Stimulated activated CD8-positive, alpha-beta memory T cell treated with anti-CD3 and anti-CD28 coated beads, Interleukin-7, amount 100 ng/mL, for 1 hour (primary cell): ENCODE measurements at places on chromosomes 11 and 22.

DNA sequence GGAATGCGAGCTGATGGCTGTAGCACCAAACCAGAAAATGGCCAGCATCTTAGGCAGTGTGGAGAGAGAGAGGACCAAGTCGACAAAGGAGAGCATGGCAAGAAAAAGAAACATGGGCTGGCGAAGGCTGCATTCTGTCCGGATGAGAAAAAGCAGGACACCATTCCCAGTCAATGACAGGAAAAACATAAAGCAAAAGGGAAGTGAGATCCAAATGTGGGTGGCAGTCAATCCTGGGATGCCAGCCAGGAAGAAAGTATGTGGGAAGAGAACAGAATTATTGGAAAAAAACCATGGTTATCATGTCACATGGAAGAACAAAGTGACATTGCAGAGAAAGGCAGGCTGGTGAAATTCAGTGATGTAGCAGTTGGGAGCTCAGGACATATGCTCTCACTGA is 36.9 kb upstream of the OR56A1 start:
- no peak for DNase-seq

DNA sequence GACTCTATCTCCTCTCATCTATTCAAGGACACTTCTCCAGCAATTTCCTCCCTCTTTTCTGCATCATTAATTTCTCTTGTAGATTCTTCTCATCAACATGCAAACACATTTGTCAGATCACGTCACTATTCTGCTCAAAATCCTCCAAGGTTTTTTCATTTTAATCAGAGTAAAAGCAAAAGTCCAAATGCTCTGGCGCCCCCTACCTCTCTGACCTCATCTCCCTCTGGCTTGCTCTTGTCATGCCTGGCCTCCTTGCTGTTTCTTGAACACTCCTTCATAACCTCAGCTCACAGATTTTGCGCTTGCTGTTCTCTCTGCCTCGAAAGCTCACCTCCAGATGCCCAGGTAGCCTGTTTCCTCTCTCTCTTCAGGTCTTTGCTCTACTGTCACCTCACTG is 22.4 kb downstream of the RTCB start:
- DNase-seq: no peak

- no peak for DNase-seq
Observed at GRCh38 chr11:521177-521688, 14.1 kb downstream of the HRAS start.

DNA sequence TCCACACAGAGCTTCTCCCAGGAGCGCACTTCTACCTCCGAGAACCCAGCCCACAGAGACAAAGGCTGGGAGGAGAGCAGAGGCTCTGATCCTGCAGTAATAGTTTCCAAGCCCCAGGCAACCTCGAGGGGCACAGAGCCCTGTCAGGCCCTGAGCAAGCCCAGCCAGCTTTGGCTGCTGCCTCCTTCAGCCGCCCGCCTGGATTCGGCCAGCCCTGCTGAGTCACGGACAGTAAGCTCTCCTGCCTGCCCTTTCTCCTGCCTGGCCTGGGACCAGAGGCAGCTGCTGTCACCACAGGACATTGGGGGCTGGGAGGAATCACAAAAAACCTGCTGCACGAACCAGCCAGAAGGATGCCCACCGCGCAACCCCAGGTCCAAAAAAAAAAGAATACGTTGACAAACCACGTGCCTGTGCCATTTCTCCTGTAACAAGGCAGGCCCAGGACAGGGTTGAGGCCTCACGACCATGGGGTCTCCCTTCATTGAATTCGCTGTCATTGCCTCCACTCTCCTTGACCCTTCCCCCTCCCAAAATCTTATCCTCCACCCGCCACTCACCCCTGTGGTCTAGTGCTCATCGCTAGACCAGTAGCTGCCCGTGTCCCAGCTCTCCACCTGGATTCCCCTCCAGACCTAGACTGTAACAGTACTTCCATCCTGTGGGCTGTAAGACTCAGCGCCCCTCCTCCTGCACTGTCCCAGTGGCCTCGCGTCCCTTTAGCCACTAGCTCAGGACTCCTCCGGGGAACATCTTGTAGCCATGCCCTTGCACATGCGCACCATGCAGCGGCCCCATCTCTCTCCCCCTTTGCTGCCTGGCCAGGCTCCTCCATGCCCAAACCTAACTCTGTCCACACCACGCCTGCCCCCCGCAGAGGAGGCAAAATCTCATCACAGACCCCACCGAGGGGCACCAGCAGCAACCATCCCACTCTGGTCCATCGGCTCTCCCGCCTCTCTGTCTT is 7.4 kb upstream of the SLC22A12 start:
- DNase-seq: no peak
